ENCODE measurements at places on chromosomes 4 and X.

GRCh38 chr4:13441506-13441905, 42.6 kb downstream of the RAB28 start:
- no peak for DNase-seq

DNA sequence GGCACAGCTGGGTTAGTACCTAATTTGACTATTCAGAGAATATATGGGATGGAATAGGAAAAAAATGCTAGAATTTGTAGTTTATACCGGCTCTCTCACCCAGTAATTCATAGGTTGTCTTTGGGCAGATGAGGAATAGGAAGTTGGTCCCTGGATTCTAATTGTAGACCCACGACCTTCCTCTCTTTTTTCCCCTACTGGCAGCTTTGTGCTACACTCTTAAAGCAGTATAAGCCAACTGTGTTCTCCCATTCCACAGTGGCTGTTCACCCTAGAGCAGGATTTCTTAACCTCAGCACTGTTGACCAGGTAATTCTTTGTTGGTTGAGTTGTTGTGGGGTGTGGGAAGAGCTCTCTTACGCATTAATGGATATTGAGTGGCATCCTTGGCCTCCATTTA, 92.9 kb downstream of the FNIP2 start:
- no peak for DNase-seq

GRCh38 chrX:134735015-134735414, 76.7 kb upstream of the PLAC1 start:
- DNase-seq: no peak

DNA sequence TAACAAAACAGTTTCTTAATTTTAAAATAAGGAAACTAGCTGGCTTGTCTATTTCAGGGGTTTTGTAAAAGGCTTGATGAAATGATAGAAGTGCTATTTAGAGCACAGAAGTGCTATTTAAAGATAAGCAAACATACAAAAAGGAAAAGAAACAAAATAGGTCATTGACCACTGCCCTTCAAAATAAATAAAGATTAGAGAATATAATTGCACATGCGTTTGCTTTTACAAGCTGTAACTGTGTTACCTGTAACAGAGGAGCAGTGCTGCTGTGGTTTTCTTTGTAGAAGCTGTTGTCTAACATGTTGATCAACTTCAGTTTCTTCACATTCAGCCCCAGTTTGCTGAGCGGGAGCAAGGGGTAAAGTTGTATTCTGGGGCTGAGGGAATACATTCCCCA, 63.5 kb downstream of the WNK3 start:
- no peak for DNase-seq

DNA sequence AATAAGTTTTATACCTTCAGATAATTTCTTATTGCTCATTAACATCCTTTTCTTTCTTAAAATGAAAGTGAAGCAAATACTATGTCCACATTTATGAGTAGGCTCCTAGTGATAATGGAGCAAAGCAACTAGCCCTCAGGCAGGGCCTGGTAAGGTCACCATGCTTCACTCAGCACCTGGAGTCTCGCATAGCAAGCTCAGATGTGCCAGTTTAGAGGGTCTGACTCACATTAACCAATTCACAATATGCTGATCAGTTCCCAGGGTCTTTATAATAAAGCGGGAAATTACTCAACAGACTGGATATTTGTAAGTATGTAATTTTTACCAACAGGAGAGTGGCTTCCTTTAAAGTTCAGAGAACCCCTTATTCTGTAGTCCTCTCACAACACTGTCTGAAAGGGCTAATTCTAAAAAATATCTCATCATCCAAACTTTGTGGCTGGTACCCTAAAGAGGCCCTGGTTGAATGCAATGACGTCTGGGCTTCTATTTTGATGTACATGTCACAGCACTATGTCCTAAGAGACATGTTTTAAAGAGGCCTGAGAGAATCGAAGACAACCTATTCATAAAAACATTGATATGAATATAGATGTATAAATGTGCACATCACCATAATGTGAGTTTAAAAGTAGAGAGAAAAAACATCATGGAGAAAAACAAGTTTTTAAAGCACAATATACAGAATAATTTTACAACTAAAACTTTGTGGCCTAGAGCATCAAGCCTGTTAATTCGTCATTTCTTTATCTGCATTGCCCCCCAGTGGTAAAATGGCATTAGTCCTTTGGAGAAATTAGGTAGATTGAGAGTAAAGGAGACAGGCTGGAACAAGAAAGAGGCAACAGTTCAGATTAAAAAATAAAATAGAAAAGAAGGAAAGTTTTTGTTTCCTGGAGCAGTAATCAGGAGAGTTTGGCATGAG, 44.3 kb downstream of the IL21 start:
- no peak for DNase-seq

GRCh38 chr4:85937507-85937906, 422.3 kb downstream of the MAPK10 start:
- no peak for DNase-seq

DNA sequence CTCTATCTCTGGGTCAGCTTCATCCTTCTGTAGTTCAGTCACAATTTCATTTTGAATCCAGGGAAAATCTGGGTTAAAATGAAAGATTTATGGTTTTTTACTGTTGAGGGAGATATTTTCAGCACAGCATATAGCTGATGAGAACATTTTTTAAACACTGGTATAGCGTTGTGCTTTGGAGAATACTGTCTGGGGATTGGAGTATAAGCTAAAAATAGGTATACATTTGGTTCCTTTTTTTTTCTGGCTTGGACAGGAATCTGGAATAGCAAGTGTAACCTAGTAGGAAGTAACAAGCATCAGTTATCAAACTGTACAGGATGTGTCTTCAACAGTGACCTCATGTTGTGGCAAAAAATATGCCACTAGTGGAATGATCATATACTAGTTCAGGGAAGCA, 149.1 kb downstream of the GRXCR1 start:
- no peak for DNase-seq

- DNase-seq: no peak
Observed at GRCh38 chr4:153579410-153579809, 104.7 kb upstream of the TLR2 start.

DNA sequence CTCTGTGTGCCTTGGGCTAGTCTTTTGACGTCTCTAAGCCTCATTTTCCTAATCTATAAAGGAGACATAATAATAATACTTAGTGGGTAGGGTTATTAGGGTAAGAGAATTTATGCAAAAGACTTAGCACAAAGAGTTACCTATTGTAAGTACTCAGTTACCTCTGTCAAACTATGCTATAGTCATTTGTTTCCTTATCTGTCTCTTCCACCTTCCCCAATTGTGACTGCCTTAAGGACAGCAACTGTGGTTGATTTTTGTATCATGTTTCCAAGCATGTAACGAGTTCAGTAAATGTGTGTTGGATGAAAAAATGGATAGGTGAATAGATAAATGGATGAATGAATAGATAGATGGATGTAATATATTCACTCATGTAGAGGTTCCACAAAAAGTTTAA, 48.1 kb downstream of the WDR19 start:
- DNase-seq: no peak

- DNase-seq: no peak
Observed at GRCh38 chr4:60502733-60503132, 697.4 kb upstream of the ADGRL3 start.

- DNase-seq: no peak
Observed at GRCh38 chrX:153828723-153829548, 1.4 kb downstream of the PDZD4 start.

DNA sequence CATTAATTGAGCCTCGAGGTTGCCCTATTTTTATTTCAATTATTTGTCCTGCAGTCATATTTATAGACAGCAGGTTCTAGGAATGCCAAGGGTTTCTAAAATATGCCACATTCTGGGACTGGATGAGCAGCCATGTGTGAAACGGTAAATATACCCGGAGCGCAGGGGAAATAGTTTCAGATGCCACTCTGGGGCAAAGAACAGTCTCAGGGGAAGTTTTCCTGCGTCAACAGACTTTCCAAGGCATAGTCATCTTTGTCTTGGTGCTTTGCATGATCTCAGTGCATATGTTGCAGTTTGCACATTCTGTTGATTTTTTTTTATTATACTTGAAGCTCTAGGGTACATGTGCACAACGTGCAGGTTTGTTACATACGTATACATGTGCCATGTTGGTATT, 71.0 kb downstream of the GPAT3 start:
- DNase-seq: no peak

GRCh38 chr4:131613824-131614216, 1535.3 kb upstream of the PCDH10 start:
- no peak for DNase-seq

GRCh38 chr4:109494563-109494962, 60.9 kb downstream of the SEC24B start:
- no peak for DNase-seq

- DNase-seq: no peak
Observed at GRCh38 chr4:185830263-185830994, 18.4 kb upstream of the SORBS2 start.

- no peak for DNase-seq
Observed at GRCh38 chr4:186669735-186670134, 53.9 kb downstream of the FAT1 start.

- no peak for DNase-seq
Observed at GRCh38 chr4:107742791-107743190, 22.8 kb upstream of the PAPSS1 start.

DNA sequence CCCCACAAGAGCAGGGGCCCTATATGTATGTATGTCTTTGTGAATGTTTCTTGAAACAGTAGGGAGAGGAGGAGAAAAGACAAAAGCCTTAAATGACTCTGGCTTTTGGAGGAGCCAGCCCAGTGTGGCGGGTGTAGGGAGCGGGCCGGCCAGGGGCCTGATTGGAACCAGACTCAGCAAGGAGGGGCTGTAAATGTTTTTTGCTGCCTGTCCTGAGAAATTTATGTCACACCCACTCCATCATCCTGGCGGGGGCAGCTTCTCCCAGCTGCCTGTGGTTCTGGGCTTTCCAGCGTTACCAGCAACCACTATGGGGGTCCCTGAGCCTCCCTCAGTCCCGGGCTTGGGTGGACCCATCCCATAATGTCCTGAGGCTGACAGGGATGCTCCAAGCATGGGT, 130.8 kb downstream of the PJA1 start:
- no peak for DNase-seq

DNA sequence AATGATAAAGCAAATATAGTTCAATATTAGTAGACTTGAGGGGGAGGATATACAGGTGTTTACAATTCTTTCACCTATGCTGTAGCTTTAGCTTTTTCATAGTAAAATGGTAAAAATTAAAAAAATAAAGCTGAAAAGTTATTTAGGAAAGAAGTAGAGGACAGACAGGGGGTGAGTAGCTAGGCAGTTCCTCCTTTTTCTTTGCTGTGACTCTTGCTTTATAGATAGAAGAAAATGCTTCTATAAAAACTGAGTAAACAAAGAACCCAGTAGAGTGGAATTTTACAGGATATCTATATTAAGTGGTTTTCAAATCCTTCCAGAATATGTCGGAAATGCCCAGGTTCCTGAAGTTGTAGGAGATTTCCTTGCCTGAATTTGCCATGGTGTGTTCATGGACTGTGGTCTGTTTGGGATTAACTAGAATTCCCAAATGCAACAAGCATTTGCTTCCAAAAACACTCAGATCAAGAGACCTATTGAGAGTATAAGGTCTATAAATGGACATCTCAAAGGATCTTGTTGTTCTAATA, 74.9 kb downstream of the KDR start:
- DNase-seq: no peak

DNA sequence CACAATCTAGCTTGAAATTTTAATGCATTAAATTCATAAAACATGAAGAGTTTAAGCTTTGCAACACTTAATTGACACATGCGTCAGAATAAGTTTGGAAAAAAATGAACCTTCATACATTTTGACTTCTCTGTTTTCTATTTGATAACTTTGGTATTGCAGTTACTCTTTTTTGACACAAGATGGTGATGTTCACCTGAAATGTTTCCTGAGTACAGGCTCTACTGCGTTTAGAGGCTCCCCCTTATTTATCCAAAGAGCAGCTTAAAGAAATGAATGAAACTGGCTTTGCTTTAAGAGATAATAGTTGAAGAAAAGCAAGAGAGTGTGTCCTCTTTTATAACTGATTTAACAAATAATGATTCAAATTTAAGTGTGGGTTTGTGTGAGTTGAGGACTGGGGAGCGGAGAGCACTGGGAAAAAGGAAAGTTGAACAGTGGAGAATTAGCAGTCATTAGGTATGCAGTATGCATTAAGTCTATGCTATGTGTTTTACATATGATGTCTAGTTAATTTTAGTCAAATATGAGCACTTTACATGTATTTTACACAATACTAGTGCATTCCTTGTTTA, 180.6 kb upstream of the NUDT6 start:
- DNase-seq: no peak

GRCh38 chr4:73311428-73311827, 52.8 kb upstream of the ANKRD17 start:
- no peak for DNase-seq

DNA sequence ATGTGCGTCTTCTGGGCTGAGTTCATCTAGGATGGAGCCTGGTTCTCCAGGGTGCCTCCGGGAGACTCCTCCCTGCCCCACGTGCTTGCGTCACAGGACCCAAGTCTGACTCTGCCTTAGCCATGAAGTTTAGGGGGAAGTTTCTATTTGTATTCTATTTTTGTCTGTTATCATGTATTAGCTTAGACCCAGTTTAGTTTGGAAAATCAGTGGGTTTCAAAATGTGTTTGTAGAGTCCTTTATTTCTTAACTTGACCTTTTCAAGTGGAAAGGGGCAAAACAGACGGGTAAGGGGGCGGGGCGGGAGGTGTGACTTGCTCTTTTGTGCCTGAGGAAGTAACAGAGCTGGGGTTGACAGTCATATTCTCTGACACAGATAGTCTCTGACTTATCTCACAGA, 86.0 kb downstream of the HTT start:
- DNase-seq: no peak

DNA sequence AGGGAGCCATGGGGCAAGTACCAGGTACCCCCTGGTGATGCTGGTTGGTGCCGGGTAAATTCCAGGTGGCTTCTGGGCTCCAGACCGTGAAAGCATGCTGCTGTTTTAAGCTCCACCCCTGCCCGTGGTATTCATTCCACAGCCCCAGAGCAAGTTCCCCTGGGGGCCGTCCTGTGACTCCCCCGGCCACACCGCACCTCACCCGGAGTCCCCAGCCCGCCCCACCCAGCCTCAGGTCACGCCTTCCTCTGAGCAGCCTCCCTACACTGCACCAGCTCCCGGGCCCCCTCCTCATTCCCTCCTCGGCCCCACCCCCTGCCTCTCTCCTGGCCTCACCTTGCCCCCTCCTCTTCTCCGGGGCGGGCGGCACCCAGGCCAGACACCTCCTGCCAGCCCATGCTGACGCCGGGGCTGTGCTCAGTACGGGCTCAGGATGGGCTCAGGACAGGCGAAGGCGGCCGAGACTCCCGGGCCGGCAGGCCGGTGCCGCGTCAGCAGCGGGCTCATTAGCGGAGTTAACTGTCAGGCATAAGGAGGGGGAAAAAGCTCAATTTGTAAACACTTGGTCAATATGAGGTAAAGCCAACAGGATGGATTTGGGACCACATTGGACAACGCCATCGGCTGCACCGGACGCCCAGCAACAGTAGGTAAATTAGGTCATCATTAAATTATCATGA, 127.4 kb downstream of the FAM53A start:
- DNase-seq: no peak

DNA sequence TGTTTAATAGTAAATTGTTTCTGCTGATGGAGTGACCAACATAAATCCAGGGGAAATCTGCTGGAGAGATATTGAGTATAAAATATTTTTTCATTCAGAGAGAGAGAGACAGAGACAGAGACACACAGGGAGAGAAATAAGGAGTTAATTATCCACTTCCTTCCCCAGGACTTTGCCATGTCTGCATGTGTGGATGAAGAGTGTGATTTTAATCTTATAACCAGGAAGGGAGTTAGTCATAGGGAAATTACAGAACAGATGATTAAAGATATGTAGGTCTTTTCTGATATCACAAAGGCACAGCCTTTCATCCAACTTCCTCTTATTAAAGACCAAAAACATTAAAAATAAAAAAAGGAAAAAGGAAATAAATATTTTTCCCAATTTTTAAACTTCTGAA, 526.3 kb downstream of the SPRY1 start:
- no peak for DNase-seq
